Uterine smooth muscle cell (primary cell): ENCODE measurements at places on chromosomes 16 and 17. TPM values are rescaled to one million over a fixed set of nuclear protein-coding genes. Genes with fewer than 3 reads are reported as not detected.

Gene SLFN12L
- under 0.01 and 0.11 TPM in 2 replicates for total RNA-seq

Gene EPX
- total RNA-seq, result not detected in 2 replicates

Gene MFSD6L
- not detected in 2 replicates for total RNA-seq

Gene OR1A1
- total RNA-seq, result not detected in 2 replicates

Gene CCNF
- total RNA-seq, result 13.7 and 48.0 TPM in 2 replicates

Gene ODAD4
- total RNA-seq, result 0.50 and 1.3 TPM in 2 replicates
